ENCODE measurements at places on chromosomes 2 and 18.

- DNase-seq, result no peak
Observed at GRCh38 chr2:164281896-164282295, 339.4 kb downstream of the GRB14 start.

DNA sequence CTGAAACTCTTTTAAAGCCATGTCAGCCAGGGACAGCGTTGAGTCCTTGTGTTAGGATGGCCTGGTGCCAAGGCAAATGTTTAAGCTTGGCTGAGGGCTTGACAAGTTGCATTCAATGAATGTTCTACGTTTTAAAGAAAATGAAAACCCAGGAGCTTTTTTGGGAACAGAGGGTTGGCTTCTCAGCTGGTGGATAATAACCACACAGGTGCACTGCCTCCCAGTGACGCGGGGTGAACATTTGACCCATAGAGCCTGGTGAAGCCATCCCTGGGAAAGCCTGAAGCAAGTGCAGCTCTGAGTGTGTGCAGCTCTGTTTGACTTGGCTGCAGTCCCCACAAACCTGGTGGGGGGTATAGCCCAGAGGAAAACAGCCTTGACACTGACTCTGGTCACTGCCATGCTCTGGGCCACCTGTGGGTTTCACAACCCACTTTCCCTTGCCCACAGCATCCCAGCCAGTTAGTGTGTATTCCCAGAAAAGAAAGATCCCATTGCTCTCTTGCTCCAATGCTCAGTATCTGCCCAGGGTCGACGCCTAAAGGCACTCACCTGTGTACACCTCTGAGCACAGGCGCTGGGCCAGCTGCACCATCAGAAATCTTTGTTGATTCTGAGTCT, 874.9 kb downstream of the RNF144A start:
- no peak for DNase-seq

GRCh38 chr2:128422571-128422970, 103.9 kb upstream of the HS6ST1 start:
- DNase-seq, result no peak

- no peak for DNase-seq
Observed at GRCh38 chr2:1995987-1996386, 251.7 kb upstream of the PXDN start.

DNA sequence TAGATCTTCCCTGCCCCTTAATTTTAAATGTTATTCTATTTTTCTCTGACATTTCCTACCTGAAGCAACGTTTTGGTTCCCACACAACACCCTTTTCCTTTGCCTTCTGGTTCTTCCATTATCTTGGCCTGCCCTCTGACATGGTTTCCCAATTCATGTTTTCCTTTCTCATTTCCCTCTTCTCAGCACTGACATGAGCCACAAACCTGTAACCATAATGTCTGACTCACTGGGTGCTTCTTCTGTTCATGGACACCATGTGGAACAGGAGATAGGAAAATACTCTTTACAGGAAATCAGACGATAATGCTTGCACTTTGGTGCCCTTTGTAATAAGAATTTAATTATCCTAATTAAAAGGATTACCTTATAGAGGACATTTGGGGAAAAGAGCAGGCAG, 142.0 kb downstream of the ZEB2 start:
- no peak for DNase-seq

All from kidney (tissue), 22 donors.